ENCODE measurements at places on chromosomes 11 and 22.

DNA sequence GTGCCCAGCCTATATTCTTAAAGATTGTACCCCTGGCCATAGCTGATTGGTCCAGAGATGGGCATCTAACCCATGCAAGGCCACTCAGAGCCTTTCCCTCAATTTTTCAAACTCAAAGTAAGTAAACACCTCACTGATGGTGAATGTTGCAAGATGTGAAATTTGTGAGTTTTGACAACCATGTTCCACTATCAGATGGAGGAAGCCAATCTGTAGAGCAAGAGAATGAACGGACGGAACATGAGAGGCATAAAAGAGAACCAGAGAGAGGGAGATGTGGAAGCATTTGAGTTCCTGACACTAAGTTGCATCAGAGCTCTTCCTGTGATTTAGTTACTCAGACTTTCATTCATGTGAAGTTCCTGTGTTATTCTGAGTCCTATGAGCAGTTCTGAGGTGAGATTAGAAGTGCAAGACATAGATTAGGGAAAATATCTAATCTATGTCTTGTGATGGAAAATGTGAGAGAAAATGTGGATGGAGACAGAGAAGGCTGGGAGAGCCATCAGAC is 73.3 kb downstream of the PRSS23 start:
- no peak for DNase-seq

- DNase-seq = no peak
These were observed 8.7 kb downstream of the USH1C start for GRCh38 chr11:17535488-17535887.

DNA sequence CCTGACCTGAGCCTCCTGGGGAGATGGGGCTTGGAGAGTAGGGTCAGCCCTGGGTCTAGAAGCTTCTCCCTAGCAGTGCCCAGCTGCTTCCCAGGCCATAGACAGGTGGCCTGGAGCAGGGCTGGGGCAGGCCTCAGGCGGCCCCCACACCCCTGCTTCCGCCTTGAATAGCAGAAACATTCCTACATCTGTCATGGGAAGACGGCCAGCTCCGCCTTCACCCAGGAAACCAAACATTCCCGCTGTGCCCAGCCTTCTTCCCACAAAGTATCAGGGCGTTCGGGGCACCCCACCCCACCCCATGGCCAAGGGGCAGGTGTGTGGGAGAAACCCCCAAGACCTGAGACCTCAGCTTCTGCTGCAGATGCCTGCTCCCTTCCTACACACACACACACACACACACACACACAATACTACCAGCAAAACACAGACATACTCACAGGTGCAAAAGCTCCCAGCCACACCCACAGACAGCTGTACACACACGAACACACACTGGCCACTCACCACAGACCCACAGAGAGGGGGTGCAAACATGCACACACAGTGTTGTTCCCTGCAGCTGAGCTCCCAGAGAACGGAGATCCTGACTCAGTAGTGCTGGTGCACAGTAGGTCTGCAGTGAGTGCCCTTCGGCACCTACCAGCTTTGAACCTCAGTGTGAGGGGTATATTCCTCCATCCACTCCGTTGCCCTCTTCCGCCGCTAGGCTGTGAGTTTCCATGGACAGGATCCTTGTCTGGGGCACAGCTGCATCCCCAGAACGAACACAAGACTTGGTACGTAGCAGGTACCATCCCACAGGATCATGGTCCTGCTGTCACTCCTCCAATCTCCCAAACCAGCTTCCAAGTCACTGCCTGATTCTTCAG is 37.4 kb downstream of the PDGFB start:
- DNase-seq = no peak

GRCh38 chr11:108319541-108320145 is 96.8 kb downstream of the ATM start:
- DNase-seq = no peak

DNA sequence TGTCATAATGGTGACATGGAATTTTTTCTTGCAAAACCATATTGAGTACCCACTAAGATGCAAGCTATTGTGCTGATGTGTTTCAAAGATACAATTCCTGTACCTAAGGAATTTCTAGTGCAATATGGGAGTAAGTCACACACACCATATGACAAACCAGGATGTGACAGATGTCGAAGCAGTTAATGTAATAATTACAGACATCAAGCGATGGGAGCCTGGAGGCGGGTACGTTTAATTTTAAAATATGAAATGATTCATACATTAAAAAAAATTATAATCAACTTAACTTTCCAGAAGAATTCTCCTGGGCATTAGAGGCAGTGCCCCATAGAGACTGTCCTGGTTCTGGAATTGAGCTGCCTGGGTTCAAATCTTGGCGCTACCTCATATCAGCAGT is 6.0 kb downstream of the SYCE3 start:
- no peak for DNase-seq

DNA sequence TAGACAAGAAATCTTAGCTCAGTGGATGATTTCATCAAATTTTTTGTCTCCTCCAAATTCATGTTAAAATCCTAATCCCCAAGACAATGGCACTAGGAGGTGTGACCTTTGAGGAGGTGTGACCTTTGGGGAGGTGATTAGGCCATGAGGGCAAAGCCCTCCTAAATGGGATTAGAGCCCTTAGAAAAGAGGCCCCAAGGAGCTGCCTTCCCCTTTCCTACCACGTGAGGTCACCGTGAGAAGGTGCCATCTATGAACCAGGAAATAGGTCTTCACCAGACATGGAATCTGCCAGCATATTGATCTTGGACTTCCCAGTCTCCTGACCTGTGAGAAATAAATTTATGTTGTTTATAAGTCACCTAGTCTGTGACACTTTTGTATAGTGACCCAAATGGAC is 138.7 kb downstream of the TRIM29 start:
- DNase-seq = no peak

GRCh38 chr11:130840679-130841078 is 75.6 kb downstream of the SNX19 start:
- no peak for DNase-seq

GRCh38 chr11:66639066-66639813 is 737 bp downstream of the RBM4 start:
- DNase-seq = peak; percentile 53

GRCh38 chr11:26187639-26188038 is 144.3 kb upstream of the ANO3 start:
- DNase-seq = no peak

DNA sequence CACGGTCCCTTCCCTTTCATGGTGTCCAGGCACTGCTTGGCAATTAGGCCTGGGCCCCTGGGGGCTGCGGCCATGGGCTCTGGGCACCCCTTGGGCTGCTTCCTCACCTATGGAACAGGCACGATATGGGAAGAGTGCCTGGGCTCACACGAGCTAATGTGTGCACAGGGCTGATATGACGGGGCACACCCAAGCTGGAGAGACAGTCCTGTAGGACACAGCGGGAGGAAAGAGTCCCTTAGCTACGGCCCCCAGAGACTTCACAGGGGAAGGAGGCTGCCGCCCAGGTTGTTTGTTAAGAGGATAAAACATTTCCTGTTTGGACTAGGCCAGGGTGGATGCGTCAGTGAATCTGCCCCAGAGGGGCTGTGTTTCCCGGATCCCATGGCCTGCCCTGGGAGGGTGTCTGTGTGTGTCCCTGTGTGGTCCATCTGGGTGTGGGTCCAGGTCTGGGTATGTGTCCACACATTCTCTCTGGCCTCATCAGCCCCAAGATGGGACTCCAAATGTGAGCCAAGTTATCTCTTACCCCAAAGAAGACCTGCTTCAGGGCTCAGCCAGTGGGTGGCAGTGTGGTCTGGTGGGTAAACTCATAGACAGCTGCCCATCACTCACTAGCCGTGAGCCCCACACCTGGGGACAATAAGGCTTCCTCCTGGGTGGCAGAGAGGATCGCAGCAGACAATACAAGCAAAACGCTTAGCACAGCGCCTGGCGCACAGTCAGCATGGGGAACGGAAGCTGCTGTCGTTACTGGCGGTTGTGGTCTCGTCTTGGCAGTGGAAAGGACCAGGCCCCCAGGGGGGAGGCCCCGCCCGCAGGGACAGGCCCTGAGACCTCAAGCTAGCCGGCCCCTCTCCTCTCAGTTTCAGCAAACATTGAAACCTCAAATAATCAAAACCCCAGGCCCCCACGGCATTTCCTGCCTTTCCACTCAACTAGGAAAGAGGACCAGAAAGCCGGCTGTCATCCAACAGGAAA is 3.2 kb upstream of the EMID1 start:
- DNase-seq = peak; percentile 82

DNA sequence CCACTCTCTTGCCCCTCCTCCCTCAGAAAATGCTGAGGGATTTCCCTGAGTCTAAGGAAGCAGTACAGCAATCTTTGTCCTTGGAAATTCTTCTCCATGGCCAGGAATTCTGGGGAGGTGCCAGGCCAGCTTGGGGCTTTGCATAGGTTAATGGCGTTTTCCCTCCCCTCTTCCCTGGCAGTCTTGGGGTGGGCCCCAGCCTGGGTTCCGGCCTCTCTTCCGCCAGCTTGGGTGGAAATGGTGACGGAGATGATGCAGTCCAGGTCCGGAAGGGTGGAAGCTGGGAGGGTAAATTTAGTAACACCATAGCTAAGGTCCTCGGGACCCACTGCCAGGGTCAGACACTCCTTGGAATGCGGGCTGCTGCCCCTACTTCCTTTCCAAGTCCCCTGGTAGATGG is 5.0 kb downstream of the PHLDB1 start:
- DNase-seq = no peak

- DNase-seq = no peak
These were observed 42.0 kb upstream of the LIPT2 start for GRCh38 chr11:74535371-74536160.

- no peak for DNase-seq
These were observed 15.7 kb downstream of the SLN start for GRCh38 chr11:107696140-107696539.

GRCh38 chr22:35443338-35443737 is 43.4 kb downstream of the MCM5 start:
- no peak for DNase-seq

DNA sequence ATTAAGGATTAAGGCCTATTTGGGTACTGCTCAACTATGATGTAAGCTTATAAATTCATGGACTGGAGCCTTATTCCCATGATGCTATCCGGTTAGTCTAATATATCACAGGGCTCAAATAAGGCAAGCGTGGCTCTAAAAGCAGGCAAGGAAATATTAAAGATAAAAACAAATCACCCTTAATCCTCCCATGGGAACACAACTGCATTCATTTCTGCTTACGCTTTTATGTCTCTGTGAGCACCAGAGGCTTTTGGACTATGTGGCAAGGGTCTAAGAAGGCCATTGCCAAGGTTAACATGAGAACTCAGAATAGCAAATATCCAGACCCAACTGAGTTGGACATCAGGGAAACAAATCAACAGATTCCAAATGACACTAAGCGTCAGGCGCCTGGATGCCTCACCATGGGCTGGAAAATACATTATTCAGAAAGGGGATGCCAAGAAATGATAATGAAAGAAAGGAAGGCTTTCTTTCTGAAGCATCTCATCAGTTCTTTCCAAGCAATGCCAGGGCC is 138.1 kb downstream of the SLC1A2 start:
- DNase-seq = no peak

- DNase-seq = no peak
These were observed 20.8 kb upstream of the LMO2 start for GRCh38 chr11:33912405-33913361.

DNA sequence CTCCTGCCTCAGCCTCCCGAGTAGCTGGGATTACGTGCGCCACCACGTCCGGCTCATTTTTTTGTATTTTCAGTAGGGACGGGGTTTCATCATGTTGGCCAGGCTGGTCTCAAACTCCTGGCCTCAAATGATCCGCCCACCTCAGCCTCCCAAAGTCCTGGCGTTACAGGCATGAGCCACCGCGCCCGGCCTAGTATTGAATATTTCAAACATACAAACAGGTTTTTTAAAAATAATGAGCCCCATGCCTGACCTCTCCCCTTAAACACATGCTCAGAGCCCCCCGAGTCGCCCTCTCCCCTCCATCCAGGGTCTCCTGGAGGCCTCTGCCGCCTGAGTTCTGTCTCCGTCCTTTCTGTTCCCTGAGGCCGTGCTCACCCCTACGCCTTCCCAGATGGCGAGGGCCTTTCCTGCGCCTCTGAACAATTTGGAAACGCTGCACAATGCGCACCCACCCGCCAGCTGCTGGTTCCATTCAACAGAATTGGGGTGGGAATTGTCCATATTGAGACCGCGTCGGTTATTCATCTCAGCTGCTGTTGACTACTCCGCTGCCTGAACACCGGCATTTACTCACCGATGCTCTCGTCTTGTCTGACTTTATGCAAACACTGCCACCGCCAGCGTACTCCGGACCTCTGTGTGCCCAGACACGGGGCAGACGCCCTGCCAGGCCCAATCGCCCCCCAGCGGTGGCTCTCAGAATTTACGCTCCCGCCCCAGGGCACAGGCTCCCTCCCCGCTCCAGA is 13.6 kb upstream of the RNH1 start:
- DNase-seq = peak; percentile 47

GRCh38 chr11:16936643-16937042 is 77.6 kb downstream of the PLEKHA7 start:
- no peak for DNase-seq

GRCh38 chr11:2570841-2571597 is 126.2 kb downstream of the KCNQ1 start:
- DNase-seq = no peak

DNA sequence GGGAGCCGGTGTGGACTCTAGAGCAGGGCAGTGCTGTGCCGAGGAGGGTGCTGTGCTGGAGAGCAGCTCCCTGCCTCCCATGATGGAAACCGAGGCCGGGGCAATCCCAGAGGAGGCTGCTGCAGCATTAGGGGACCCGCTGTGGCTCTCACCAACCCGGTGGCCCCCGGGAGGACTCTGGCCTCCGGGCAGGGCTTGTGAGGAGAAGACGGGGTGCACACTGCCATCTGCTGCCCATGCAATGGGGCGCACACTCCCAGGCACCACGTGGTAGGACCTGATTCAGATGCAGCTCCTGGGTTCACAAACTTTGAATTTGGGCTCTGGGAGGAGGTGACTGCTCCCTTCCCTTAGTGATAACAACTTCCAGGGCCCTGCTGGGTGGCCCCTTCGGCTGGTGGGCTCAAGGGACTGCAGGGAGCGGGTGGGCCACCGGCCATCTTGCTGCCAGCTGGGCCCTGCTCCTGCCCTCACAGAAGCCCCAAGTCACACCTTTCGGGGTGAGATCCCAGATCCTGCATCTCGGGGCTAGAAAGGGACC is 93.8 kb upstream of the FGF3 start:
- peak; percentile 34 for DNase-seq

- DNase-seq = no peak
These were observed 15.8 kb downstream of the TPST2 start for GRCh38 chr22:26574001-26574723.

GRCh38 chr11:27622541-27623300 is 77.5 kb downstream of the BDNF start:
- no peak for DNase-seq

GRCh38 chr22:37226087-37226486 is 13.8 kb upstream of the SSTR3 start:
- no peak for DNase-seq
